NCI-H1436 treated with DMSO at 0.1 percent for 48 hours (cell line): ENCODE measurements at places on chromosomes 13 and 19.

DNA sequence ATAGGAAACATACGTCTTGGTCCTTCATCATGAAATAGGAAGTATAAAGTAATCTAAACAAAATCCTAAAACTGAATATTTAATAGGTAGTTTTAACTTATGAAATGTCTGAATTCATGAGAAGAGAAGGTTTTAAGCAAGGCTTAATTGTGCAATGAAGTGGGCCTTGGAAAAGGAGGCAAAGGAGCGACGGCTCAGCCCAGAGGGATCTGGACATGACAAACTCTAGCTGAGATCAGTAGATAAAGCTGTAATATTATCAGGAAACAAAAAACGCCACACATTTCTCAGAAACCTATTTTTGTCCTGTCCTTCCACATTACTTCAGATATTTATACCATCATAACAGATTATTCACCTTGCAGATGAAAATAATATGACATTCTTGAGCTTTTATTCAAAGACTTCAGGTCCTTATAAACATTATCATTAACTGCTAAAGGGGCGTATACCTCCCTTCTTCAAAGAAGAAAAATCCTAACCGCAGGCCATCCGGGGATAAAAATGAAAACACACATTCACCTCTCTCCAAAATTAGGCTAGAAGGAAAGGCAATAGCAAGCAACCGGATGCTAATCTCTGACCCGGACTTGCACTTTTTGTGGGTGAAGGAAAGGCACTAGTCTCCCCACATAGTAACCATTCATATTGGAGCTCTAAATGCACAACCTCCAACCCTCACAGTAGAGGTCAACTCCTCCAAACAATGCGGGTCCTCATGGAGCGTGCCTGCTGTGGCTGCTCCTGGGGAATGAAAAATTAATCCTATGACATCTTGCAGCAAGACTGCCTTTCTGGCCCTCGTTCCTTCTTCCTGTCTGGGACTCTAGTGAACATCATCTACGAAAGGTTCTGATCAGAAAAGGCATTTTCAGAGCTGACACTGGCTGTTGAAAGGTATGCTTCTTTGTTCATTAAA lies 108.8 kb downstream of the TBC1D4 start:
- no peak for DNase-seq

- no peak for DNase-seq
Observed at GRCh38 chr19:44512326-44513298, 12.3 kb upstream of the ZNF180 start.

GRCh38 chr19:43765109-43765876 lies 10.5 kb upstream of the SMG9 start:
- no peak for DNase-seq

DNA sequence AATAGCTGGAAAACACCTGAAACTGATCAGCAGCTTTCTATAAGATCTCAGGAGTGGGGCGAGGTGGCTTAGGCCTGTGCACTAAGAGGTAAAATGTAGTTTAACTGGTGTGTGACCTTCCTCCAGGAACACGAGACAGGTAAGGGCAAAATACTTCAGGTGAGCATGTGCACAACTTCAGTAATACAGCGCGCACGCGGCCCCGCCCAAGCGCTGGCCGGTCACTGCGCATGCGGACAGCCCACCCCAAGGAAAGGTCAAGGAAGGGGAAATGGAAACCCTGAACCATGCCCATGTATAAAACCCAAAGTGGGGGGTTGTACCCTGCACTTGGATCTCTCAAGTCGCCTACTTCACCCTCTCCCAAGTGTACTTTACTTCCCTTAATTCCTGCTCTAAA lies 49.4 kb upstream of the ARHGEF7 start:
- DNase-seq, result no peak

- DNase-seq, result no peak
Observed at GRCh38 chr13:27014406-27015359, 156.9 kb downstream of the USP12 start.

DNA sequence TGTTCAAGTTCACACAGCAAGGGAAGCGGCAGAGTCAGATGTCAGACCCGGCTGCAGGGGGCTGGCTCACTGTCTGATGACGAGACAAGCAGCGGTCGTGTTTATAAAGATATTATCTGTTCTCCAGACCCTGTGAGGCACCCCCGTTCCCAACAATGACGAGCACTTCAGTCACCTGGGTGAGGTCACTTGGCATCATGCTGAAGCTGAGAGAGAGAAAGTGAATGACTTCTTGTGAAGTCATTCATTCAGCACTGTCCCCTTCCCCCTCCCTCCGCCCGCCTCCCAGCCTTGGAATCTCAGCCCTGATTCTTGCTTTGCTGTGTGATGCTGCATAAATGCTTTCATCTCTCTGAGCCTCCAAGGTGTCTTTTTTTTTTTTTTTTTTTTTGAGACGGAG lies 4.9 kb upstream of the LYPD3 start:
- no peak for DNase-seq

DNA sequence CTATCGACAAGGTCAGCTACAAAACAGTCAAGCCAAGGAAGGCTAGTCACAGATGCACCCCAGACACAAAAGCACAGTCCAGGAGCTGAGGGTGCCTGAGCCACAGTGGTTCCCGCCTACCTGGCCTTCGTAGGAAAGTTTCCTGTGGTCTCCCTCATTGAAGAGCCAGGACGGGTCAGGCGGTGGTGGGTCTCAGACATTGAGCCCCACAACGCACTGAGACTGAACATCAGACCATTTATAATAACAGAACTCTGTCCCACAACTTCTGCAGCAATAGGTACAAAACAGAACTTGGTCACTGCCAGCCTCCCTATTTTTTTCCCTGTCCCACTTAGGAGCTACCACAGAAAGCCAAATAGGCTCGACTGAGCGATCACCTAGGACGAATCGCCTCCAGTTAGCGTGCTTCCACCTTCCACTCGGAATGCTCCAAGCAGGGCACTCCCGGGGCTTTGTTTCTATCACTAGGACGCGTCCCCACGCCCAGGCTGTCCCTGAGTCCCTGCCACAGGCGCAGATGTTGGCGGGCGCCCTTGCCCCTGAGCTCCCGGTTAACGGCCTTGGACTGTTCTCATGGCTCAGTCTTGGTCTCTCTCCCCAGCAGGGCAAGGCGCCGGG lies 640 bp upstream of the ZNF544 start:
- DNase-seq, result no peak

- no peak for DNase-seq
Observed at GRCh38 chr19:14395262-14395661, 14.0 kb downstream of the ADGRE5 start.

- no peak for DNase-seq
Observed at GRCh38 chr13:73140801-73141200, 82.0 kb downstream of the KLF5 start.

DNA sequence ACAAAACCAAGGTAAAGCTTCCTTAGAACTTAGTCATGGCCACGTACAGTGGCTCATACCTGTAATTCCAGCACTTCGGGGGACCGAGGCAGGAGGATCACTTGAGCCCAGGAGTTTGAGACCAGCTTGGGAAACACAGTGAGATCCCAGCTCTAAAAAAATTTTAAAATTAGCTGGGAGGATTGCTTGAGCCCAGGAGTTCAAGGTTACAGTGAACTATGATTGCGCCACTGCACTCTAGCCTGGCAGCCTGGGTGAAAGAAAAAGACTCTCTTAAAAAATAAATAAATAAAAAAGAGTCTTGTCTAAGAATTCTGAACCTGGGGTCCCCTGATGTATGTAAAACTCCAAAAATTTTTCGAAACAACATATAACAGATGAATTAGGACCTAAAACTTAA lies 34.9 kb downstream of the N4BP2L2 start:
- DNase-seq, result no peak

DNA sequence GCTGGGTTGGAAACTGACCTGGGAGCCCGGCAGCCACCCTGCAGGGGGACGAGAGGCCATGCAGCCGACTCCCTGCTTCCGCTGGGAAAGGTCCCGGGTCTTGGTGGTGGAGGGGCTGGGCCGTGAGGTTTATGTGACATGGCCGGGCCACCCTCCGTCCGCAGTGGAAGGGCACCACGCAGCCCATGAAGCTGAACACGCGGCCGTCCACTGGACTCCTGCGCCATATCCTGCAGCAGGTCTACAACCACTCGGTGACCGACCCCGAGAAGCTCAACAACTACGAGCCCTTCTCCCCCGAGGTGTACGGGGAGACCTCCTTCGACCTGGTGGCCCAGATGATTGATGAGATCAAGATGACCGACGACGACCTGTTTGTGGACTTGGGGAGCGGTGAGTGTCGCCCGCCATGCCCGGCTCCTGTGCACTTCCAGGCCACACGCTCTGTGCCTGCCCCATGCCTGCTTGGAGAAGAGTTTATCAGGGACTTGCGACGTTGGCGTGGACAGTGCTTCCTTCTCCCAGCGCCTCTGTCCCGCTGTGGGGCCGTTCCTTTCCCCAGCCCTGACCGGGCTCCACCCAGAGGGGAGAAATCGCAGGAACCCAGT lies 27.2 kb downstream of the DOT1L start:
- no peak for DNase-seq

DNA sequence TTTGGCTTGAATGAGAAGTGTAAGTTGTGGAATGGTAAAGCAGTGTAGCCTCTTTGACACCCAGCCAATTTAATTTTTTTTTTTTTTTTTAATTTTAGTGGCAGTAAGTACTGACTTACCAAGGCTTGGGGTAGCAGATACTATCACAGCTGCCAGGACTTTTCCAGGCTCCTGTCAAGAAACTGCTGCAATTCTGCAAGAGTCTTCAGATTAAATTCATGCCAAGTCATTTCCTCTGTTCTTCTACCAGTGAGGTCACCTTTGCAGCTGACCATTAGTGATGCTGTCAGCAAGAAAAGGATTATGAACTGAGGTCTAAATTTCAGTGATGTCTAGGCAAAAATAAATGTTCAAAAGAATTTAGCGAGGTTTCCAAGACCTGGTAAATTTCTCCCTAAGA lies 91.2 kb downstream of the GGACT start:
- no peak for DNase-seq

GRCh38 chr19:8336660-8337059 lies 6.4 kb downstream of the KANK3 start:
- no peak for DNase-seq

DNA sequence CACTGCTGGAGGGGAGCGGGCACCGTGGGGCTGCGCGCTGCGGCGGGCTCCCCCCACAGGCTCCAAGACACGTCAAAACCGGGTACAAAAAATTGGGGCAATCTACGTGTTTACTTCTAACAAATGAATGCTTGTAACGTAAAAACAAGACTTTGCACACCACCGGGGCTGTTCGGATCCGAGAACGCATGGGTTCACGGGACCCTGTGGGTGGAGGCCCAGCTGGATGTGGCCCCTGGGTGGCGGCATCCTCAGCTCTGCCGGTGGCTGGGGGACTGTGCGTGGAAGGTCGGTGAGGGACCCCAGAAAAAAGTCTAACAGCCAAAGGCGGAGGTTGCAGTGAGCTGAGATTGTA lies 10.3 kb upstream of the SLC7A10 start:
- DNase-seq, result no peak

DNA sequence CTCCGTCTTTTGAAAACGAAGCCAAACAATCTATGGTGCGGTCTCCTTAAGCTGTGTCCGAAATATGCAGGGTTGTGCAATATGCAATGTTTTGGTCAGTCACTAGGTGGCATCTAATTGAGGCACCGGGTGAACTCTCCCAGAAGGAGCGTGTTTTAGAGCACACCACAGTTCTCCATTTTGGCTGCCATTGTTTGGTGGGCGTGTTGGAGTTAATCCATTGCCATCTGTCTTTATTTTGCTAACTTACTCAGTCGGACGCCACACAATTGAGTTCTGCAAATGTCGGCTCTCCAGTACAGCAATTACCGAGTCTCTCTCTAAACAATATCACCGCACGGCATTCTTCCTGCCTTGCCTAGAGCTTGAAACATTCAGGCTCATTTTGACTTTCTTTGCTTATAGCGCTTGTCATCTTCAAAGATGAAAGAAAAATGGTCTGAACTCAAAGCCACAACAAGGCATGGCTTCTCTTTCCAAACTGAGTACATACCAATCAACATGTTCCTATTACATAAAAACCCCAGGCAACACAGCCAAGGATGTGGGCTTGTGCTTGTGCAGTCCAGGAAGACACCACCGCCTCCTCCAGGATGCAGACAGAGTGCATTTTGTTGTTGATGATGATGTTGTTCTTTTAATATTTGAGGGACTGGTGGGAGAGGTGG lies 182.0 kb upstream of the SERP2 start:
- no peak for DNase-seq

GRCh38 chr13:114140906-114141250 lies 8.5 kb upstream of the RASA3 start:
- no peak for DNase-seq

DNA sequence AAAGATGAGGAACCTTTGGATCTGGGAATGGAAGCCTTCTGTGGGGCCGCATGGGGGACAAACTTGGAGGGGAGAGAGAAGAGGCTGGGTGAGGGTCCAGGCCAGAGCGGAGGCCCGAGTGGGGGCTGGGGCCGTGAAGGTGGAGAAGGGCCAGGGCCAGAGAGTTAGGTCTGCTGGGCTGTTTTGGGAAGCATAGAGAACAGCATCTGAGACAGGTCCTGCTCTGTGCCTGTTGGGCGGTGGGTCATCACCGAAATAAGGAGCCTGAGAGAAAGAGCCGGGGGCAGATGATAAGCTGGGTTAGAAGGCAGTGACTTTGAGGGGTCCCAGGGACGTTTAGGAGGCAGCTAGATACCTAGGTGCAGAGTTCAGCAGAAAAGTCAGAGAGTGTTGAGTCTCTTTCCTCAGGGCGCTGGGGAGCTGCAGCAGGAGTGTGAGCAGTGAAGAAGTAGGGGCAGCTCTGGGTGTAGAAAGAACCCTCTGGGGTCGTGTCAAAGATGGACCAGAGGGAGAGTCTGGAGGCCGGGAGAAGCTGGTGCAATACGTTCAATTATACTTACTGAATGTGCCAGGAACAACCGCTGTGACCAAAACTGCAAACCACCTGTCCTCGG lies 2.7 kb downstream of the SPACA6 start:
- DNase-seq, result no peak

DNA sequence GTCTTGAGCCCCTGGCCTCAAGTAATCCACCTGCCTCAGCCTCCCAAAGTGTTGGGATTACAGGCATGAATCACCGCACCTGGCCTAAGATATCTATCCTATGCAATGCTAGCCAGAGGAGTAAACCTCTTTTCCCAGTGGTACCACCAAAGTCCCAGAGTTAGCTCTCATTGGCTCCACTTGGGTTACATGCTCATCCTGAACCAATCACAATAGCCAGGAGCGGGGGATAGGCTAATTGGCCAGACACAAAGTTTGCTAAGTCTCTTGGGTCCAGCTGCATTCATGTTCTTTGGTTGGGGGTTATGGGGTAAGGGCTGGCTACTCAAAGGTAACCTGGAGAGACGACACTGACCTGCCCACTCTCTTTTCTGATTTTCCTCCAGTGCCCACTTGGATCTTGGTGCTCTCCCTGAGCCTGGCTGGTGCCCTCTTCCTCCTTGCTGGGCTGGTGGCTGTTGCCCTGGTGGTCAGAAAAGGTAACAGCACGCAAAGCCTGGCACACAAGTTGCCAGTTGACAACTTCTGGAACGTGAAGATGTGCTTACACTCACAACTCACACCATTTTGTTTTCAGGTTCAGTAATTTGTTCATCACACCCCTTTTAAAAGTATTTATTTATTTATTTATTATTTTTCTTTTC lies 7.8 kb downstream of the C19orf38 start:
- no peak for DNase-seq

GRCh38 chr19:49837425-49837824 lies 13.5 kb upstream of the PTOV1 start:
- no peak for DNase-seq

- no peak for DNase-seq
Observed at GRCh38 chr13:109867766-109868165, 81.4 kb upstream of the IRS2 start.

GRCh38 chr19:18699403-18700054 lies 16.0 kb downstream of the CRTC1 start:
- DNase-seq, result no peak

GRCh38 chr19:36092566-36092965 lies 18.4 kb upstream of the OVOL3 start:
- DNase-seq, result no peak
